Activated T-cell treated with anti-CD3 and anti-CD28 coated beads, Interleukin-2, amount 50 U/mL, for 24 hours (primary cell): ENCODE measurements at places on chromosomes 1 and 21.

DNA sequence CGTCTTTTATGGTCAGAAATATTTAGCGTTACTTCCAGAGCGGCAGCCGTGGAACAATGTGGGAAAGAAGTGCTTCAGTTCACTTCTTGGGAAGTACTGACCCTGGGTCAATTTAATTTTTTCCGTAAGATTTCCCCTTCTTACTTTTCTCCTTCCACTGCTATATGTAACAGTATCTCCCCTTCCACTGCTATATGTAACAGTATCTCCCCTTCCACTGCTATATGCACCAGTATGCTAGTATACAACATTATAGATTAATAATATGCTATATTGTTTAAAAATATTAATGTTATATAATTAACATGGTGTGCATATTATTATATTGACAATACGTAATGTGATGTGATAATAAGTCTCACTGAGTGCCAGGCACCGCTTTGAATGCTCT lies 69.7 kb upstream of the ERG start:
- no peak for DNase-seq

DNA sequence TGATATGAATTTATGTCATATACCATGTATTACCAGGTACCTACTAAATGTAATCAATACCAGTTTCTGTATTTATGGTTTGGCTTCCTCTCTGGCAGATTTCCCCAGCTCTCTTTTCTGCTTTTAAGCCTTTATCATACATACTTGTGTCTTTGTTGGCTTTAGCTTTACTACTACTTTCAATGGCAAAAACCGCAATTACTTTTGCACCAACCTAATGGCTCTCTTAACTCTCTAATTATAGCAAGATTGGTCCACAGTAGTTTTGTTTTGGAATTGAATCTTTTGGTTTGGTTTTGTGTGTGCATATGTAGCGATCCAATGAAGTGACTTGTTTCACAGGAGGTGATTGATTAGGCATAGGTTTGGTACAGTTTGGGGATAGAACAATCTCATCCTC lies 93.6 kb downstream of the ATG4C start:
- DNase-seq, result no peak

GRCh38 chr21:22260274-22260673 lies 1262.1 kb downstream of the NCAM2 start:
- no peak for DNase-seq

DNA sequence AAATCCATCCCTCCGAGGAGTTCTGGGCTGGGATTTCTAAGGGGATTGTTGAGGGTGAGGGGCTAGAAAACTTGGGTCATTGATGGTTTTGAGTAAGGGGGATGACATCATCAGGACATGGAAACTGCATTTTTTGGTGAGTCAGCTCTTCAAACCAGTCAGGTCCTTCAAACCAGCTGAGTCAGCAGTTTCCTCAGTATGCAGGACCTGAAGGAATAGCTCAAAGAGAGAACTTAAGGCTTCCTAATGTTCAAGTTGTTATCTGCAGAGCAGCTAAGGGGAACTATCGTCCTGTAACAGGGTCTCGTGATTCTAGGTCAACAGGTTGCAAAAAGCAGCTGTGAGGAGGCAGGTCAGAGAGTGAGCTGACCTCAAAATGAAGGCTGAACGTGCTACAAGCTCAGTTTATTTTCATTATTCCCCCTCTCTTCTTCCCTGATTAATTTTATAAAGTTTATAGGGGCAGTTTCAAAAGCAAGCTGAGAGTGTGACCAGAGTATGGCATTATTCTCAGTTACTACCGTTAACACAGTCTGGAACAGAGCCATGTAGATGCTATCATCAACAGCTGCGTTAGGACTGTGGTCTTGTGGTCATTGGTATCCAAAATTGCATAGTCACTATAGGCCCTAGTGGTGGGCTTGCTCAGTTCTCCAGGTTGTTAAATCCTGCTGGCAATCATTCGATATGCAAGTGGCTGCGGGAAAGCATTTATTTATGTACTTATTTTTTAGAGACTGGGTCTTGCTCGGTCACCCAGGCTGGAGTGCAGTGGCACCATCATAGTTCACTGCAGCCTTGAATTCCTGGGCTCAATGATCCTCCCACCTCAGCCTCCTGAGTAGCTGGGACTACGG lies 10.7 kb upstream of the SDC3 start:
- DNase-seq, result peak; percentile 22
